ENCODE measurements at places on chromosomes 3 and 15.

DNA sequence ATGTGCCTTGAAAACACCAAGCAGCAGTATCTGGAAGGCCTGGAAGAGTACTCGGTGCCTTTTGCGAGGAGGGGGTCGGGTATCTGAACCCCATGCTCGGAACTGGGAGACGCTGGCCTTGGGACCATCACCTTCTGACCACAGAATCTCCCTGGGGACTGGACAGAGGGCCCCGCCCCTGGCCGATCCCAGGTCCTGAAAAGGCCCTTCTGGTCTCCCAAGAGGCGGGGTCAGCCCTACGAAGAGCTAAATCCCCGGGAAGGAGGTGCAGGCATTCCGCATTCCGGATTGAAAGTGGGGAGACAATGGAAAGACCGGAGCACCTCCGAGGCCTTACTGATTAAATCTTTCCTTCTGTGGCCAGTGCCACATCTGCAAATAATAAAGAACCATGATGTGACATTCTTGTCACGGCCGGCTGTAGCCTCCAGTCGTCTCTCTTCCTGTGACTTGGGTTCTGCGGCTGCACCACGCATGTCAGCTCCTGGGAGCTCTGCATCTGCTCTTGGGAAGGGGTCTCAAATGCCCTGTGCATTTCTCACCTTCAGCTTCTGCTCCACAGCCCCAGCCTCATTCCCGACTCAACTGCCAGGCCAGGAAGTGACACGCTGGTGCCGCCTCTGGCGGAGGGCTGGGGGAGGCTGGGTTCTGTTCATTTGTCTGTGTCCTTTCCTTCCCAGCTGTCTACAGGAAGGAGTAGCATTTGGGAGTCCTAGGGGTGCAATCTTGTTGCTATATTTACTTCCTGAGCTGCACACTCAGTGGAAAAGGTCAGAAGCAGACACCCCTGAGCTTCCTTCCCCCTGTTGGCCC is 173.5 kb downstream of the KLF13 start:
- DNase-seq, result no peak

DNA sequence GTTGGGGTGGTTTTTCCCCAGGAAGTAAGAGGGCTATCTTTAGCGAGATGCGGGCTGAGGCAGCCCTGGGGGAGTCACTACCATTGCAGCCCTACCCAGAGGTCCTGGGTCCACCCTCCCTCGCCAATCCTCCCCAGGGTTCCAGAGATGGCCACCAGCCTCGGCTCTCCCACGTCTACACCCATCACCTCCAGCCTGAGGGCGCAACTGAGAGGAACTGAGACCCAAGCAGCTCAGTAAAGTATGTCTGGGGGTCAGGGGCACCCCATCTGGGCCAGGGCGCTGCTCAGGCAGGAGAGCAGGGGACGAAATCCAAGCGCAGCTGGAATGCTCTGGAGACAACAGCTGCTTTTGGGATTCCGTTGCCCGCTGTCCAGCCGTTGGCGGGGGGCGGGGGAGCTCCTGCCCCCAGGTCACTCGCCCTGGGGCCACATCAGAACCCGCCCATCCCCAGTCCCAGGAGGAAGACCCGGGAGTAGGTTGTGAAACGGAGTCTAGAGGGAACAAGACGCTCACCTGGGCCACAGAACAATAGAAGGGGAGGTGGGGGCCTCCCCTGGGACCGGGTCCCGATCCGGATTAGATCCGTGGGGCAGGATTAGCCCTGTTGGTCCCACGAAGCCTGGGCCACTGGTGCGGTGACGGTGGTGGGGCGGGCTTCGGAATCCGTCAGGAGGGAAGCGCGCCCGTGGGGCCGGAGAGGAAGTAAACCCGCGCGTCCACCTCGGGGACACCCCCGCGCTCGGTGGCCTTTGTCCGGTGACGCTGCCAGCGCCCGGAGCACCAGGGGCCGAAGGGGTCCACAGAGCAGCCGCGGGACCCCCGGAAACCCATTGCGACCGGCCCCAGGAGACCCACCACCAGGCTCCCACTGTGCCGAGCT is 1.4 kb upstream of the NDUFAF3 start:
- no peak for DNase-seq

DNA sequence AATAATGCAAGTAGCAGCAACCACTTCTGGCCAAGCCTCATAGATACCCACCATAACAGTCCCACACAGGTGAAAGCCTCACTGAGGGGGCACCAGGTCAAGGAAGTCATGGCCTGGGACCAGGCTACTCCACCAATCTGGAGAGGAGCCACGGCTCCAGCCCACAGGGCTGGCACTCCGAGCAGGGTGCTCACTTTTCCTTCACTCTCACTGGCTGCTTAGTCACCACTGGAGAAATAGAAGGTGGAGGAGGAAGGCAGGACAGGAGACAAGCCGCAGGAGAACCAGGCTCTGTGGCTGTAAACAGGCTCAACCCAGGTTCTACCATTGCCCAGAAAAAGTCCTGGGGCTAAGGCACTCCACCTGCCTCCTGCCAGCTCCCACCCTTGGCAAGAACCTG is 1.2 kb downstream of the USP19 start:
- no peak for DNase-seq

- DNase-seq, result no peak
Measured at GRCh38 chr3:33918126-33918756, 119.8 kb downstream of the PDCD6IP start.

GRCh38 chr3:68239542-68239941 is 585.1 kb upstream of the SUCLG2 start:
- DNase-seq, result no peak

- no peak for DNase-seq
Measured at GRCh38 chr3:141646760-141647561, 91.1 kb upstream of the RNF7 start.

DNA sequence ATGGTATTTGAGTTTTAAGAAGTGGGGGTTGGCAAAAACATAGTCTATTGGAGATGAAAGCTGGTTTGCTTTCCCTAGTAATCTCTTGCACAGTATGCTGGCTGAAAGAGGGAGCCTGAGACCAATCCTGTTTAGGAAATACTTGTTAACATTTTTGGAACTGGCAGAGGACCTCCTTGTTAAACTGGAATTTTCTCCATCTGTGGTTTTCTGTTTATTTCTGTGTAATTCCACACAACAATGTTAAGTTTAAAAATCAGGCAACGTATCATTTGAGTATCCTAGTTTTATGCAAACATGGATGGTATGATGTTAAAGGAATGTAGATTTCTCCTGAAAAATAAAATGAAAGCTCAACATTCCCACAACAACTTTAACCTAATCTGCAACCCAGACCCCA is 536.0 kb upstream of the TBL1XR1 start:
- DNase-seq, result no peak

- DNase-seq, result no peak
Measured at GRCh38 chr3:127237835-127238234, 44.9 kb downstream of the PRR23E start.

DNA sequence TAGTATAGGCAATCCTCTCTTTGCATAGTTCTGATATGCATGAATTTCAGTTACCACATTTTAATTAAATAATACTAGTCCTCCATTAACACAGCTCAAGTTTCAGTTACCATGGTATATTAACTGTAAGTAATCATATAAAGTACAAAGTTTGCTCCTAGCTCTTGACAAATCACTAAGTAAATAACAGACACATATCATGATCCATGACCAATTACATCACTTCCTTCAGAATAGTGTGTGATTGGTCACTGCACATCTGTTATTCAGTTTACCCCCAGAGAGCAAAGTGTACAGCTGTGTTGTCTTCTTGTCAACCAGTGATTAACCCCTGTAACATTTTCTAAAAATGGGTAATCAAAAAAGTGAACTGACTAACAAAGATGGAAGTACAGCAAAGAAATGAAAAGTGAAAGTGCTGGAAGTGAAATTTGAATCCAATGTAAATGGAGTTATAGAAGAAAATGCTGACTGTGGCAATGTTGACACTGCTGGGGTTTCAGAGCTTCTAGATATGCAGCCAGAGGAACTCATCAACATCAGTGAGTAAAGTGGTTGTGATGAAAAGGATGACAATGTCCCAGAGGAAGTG is 30.2 kb upstream of the LEKR1 start:
- DNase-seq, result no peak

GRCh38 chr3:122940628-122941086 is 86.9 kb downstream of the SEMA5B start:
- DNase-seq, result no peak

GRCh38 chr15:69860321-69860720 is 237.4 kb downstream of the TLE3 start:
- no peak for DNase-seq

- DNase-seq, result no peak
Measured at GRCh38 chr15:59347915-59348314, 24.8 kb downstream of the MYO1E start.

DNA sequence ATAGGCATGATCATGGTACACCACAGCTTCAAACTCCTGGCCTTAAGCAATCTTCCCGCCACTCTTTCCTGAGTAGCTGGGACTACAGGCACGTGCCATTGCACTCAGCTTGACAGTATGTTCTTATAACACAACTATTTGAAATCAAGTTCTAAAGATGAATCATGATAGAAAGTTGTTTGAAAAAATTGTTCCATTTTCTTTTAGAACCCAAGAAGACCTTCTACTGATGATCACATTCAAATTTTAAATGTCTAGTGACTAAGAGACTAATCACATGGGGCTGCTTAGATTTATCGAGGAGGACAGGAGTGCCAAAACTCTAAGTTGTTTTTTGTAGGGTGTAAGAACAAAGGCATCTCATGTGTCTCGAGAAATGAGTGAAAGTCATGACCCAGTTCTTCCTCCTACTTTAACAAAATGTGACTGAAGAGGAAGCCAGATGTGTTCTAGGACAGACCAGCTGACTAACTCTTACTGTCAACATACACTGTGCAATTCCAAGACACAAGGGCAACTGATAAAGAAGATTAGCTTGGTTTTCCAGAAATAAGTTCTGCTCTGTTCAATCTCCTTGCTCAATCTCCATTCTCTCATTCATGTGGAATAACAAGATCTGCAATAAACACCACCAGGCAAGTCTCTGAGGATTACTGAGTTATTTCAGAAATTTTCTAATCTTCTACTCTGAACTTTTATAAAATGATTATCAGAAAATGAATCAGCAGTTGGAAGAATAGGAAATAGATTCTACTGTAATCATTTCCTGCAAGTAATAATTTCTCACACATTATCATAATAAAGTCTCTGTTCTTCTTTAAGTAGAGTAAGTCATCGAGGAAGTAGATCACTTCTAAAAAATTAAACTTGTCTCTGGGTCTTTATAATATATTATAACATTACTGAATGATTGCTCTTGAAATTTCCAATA is 122.6 kb upstream of the CCNL1 start:
- no peak for DNase-seq

DNA sequence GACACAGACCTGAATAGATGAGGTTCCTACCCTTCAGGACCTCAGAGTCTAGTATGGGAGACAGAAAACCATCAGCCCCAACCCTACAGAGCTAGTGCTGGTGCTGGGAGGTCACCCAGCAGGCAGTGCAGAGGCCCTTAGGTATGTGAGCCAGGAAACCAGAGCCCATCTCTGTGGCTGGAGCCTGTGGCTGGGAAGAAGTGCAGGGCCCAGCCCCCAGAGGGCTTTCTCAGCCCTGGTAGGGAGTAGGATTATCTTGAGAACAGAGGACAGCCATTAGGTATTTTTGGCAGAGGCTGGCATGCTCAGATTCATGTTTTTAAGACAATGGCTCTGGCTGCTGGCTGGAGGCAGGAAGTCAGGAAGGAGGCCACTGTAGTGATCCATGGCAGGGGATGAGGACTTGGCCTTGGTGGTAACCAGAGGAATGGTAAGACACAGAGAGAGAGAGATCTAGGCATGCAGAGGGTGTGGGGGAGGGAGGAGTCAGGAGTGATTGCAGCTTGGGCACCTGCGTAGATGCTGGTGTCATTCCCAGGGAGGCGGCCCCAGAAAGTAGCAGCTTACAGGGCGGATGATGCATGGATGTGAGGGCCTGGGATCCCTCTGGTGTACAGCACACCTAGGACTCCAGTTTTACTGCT is 220.9 kb upstream of the EIF1B start:
- DNase-seq, result no peak

GRCh38 chr15:86572368-86572841 is 492.7 kb downstream of the AGBL1 start:
- DNase-seq, result no peak

GRCh38 chr3:123749711-123750110 is 134.4 kb downstream of the MYLK start:
- DNase-seq, result no peak

DNA sequence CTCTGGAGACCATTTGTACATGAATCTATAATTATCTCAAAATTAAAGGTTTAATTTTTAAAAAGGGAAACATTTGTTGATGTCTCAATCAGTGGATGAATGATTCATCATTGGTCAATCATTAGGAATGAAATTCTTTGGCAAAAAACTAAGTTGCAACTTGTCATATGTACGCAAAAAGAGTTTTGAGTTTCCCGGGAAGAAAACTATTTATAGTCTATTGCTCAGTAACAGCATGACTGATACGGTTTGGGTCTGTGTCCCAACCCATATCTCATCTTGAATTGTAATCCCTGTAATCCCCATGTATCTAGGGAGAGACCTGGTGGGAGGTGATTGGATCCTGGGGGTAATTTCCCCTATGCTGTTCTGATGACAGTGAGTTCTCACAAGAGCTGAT is 765.8 kb upstream of the ROBO1 start:
- DNase-seq, result no peak

- no peak for DNase-seq
Measured at GRCh38 chr15:92168066-92168683, 225.5 kb upstream of the ST8SIA2 start.

GRCh38 chr15:51088585-51088984 is 6.1 kb downstream of the TNFAIP8L3 start:
- DNase-seq, result no peak

DNA sequence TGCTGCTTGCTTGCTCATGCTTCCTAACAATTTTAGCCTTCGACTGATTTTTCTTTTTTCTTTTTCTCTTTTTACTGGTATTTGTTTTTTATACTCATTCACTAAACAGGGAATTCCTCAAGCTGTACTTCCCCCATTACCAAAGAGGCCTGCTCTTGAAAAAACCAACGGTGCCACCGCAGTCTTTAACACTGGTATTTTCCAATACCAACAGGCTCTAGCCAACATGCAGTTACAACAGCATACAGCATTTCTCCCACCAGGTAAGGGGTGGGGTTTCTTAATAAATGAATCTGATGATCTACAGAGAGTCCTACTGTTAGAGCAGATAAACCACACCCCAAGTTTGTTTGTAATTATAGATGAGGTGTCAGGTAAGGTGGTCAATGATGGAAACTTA is 178.8 kb downstream of the MBNL1 start:
- no peak for DNase-seq

DNA sequence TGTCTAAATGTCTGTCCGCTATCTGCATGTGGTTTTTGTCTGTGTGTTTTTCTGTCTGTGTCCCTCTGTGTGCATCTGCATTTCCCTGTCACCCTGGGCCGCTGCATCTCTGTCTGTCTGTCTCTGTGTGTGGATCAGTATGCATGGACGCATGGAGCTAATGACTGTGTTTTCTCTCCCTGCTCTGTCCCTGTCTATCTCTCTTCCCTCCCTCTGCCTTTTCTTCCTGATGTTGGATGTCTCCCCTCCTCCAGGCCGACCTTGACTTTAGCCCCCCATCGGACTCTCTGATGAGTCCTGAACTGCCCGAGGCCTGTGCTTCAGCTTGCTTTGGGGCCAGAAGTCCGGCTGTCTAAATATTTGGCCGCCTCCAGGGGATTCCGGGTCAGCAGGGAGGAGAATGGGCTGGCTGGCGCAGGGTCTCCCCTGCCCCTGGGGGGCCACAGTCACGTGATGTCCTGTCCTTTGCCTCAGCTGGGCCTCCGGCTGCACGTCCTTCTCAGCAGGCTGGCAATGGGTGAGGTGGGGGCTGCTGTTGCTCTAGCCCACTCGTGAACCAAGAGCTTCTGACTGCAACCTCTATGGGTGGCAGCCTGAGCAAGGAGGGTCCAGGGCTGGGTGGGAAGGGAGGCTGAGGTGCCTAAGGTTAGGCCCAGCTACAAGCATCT is 3.7 kb downstream of the SLC38A3 start:
- DNase-seq, result no peak

Measured in NCI-H187 treated with DMSO at 0.1 percent for 48 hours (cell line).